ENCODE measurements at places on chromosomes 5 and 9.
A peak's percentile ranks its signal among the peaks of the same experiment; 100 is the strongest.

DNA sequence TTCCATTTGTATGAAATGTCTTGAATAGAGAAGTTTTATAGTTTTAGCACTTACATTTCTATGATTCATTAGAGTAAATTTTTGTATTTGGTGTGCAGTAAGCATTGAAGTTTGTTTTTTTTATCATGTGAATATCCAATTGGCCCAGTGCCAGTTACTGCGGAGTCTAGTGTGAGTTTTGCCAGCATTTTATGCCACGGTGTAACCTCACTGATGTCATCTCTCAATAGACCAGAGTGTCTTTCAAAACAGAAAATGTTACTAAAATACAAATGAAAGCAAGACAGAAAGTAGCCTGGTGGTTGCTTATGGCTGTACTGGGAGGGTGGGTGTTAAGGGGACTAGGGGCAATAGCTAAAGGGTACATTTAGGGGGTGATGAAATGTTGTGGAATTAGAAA is 62.8 kb downstream of the IPPK start:
- no peak for DNase-seq

DNA sequence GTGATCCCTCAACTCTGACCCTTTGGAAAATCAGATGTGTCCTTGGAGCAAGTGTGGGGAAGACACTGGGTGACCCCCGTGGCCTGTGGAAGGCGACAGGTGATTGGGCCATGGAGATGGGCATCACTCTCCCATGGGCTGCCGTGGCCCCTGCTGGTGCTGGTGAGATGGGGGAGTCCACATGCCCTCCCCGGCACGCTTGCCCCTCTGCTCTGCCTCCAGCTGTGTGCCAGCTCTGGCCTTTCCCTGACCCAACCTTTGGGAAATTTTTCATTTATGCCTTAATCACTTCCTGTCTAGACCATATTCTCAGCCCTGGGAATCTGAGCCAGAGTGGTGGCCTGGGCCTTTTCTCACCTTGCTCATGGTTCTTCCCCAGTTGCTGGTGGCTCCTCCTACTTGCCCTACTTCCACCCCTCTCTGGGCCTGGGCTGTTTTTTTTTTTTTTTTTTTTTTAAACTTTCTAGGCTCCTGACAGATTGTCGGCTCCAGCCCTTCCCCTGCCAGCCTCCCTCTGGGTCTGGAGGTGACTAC is 56.6 kb downstream of the RGS3 start:
- no peak for DNase-seq

- no peak for DNase-seq
These were observed 19.0 kb upstream of the N4BP3 start for GRCh38 chr5:178094345-178094744.

DNA sequence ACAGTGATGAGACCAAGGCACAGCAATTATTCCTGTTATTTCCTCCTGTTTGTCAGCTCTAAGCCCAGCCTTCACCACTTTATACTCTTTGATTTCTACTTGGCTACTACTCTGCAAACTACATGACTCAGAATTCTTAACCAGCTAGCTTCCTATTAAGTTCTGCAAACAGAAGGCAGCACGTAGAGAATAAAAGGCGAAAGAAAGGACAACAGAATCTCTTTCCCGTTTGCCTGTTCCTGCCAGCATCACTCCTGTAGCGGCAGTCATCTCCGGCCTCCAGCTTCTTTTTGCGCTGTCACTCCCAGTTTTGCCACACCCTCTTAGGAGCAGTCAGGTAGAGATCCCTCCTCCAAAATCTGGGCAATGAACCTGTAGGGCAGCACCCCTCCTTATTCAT is 29.9 kb downstream of the DPYSL3 start:
- DNase-seq, result no peak

- no peak for DNase-seq
These were observed 22.8 kb downstream of the C9orf57 start for GRCh38 chr9:72037571-72037970.

GRCh38 chr9:112853882-112854585 is 36.6 kb downstream of the SLC46A2 start:
- no peak for DNase-seq

DNA sequence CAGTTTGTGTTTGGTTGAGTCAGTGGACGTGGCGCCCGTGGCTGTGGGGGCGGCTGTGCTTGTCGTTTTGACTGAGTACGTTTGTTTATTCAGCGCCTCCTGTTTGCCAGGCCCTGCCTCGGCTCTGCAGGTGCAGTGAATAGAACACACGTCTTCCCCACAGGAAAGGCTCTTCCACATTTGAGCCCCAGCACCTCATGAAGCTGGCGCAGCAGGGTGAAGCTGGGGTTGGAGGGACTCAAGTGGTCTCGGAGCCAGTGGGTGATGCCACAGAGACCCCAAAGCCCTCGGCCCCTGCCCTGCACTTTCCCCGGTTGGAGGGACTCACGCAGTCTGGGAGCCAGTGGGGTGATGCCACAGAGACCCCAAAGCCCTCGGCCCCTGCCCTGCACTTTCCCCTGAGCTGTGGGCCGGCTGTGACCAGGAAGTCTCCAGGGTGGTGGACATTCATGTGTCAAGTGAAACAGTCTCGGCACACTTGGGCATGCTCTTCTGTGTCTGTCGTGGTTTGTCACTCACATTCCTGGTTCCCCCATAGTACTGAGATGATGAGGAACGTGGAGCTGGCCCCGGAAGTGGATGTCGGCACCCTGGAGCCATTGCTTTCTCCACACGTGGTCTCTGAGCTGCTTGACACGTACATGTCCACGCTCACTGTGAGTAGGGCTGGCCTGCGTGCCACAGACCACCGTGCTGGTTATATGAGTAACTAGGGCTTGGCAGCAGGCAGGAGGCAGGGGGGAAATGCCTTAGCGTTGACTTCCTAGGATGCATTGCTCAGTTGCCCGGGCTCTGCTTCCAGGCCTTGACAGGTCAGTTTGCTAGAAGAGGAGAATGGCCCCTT is 13.6 kb downstream of the EXOC3 start:
- no peak for DNase-seq

DNA sequence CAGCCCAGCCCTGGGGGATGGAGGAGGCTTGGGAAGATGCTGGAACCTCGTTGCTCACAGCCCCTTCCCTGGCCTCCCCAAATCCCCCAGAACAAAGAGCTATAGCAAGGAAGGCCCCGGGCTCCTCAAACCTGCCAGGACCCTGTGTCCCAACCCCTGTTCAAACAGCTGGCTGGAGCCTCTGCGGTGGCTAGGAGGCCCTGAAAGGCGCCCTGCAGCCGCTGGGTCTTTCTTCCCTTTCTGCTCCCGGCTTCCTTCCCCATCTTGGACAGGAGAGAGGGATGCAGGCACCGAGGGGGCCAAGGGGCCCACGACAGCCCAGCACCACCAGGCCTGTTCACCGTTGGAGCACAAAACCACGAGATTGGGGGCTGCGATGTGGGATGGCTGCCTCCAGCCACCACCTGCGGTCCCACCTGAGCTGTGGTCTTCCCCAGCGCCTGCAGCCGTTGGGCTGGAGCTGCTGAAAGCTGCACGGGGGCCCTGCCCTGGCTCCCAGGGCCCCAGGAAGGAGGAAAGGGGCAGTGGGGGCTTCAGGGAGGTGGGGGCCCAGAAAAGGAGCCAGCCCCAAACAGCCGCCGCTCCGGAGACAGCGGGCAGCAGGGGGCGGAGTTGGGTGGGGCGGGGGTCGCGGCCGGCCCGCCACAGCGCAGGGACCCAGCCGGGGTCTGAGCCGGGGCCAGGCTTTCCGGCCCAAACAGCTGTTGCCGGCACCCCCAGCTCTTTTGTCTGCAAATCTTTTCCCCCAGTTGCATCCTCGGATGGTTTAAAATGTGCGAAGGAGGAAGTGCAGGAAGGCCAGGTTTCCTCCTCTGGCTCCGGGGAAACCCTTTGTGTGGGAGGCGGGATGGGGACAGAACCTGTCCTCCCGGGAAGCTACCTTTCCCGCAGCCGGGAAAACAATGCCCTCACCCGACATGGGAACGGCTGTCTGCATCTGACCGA is 16.1 kb downstream of the NOTCH1 start:
- DNase-seq, result no peak

GRCh38 chr9:96483733-96484390 is 33.9 kb downstream of the HABP4 start:
- DNase-seq, result no peak

- no peak for DNase-seq
These were observed 16.3 kb downstream of the GALNT12 start for GRCh38 chr9:98823666-98824334.

DNA sequence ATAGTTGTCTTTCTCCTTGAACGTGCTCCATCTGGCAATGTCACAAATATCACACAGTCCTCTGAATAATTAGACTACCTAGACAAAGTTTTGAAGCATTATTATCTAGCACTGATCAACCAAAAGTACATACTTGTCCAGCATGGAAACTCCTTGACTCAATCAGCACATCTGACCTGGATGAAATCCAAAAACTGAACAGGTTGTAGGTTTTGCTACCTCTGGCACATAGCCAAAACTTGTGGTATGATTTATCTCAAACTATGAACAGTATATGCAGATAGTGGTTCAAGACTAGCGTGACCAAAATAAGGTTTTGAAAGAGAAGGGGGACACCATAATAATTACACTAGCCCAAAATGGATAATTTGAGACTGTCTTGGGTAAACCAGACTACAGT is 158.1 kb downstream of the ARRDC3 start:
- no peak for DNase-seq

GRCh38 chr5:56525113-56525512 is 290.2 kb upstream of the MAP3K1 start:
- DNase-seq, result no peak

- DNase-seq, result no peak
These were observed 92.5 kb downstream of the PTTG1 start for GRCh38 chr5:160514191-160514590.

DNA sequence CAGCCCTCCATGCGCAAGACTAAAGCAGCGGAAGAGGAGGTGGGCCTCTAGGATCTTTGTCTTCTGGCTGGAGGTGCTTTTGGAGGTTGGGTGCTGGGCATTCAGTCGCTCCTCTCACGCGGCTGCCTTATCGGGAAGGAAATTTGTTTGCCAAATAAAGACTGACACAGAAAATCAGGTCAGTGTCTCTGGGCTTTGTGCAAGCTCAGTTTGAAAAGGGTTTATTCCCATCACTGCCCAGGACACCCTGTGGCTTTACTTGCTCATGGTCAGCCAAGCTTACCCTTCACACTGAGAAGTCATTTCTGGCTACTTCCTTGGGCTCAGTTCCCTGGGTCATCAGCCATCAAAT is 10.5 kb downstream of the SLC2A8 start:
- DNase-seq, result no peak

GRCh38 chr5:147734894-147735293 is 47.6 kb downstream of the JAKMIP2 start:
- DNase-seq, result no peak

DNA sequence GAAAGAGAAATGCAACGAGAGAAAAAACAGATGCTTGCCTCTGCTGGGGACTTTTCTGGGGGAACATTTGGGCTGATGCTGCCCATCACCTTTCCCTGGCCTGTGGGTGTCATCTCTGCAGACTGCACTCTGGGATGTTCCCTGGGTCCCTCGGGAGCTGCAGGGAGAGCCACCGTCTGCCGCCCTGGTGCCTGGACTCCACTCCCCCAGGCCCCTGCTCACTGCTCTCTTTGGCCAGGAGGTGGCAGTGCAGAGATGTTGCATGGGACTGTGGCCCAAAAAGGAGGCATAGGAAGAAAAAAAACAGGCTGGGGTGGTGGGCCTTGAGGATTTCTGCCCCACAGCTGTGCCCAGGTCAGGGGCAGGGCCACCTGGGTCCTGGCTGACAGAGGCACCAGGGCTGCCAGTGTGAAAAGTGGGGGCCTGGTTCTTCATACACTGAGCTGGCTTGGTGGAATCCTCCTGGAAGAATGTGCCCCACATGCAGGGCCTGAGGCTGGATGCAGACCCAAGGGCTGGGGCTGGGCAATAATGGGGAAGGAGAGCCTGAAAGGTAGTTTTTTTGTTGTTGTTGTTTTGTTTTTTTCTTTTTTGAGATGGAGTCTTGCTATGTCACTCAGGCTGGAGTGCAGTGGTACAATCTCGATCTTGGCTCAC is 353.6 kb downstream of the SLIT3 start:
- peak; percentile 53 for DNase-seq

DNA sequence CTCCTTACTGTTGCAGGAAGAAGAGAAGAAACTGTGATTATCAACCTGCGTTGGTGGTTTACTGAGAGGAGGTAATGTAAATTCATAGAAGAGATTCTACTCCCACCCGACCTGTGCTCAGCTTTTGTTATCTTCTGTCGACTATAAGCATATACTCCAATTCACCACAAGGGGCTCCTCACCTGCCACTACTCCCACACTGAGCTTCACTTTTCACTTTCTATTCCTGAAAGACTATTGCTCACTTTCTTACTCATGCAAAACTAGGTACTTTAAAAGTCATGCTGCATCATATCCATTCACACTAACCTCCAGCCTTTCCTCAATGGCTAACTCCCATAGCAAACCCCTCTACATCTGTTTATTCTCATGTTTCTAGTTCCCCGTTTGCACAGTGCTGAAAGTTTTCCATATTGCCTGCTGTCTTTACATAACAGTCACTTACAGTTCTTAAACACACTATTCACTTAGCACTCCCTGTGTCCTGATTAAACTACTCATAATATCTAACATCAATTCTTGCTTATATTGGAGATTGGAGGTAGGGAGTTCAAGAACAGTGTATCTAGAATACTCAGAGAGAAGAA is 1062.6 kb downstream of the NR2F1-AS1 start:
- no peak for DNase-seq

GRCh38 chr5:168342151-168342825 is 50.8 kb downstream of the WWC1 start:
- DNase-seq, result no peak

DNA sequence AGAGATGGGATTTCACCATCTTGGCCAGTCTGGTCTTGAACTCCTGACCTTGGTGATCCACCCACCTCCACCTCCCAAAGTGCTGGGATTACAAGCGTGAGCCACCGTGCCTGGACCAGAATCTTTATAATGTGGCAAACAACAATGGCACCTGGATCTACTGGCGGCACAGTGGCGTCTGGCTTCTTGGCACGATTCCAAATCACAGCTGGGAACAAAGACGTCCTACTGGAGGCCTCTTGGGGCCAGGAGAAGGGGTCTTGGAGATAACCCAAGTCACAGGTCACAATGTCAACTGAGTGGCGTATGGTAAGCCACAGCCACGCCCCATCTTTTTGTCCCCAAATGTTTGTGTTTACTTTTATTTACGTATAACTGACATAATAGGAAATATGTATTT is 77.8 kb upstream of the RAPGEF1 start:
- DNase-seq, result no peak

GRCh38 chr5:18828351-18828750 is 1159.6 kb downstream of the CDH18 start:
- DNase-seq, result no peak

GRCh38 chr5:127040796-127041520 is 10.6 kb upstream of the MARCHF3 start:
- no peak for DNase-seq
